NCI-H69 (cell line): ENCODE measurements at places on chromosomes 5 and 9.

GRCh38 chr9:114893221-114894010 is 37.0 kb downstream of the TNFSF8 start:
- peak; percentile 49 for DNase-seq

DNA sequence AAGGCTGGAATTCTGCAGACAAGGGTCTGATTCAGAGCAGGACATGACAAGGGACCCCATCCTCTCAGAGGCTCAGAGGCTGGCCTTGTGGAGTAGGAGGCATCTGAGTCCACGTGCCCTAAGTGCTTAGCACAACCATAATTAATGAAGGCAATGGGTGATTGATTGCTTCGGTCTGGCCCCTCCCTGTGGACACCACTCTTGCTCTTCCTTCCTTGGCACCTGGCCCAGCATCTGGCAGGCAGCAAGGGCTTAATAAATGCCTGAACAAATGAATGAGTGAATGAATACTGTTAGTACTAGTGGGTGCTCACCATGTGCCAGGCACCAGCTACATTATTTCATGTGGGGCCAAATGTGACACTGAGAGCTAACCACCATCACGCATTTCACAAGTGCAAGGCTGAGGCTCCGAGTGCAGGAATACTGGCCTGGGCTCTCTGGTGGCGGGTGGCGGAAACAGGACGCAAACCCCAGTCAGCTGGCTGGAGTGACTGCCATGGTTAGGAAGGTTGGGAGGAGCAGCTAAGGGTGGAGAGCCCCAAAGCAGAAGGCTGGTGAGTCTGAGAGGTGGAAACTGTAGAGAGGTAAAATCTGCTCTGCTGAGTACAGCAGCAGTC is 53.6 kb downstream of the ASS1 start:
- DNase-seq, result peak; percentile 88

GRCh38 chr9:137552022-137552768 is 516 bp downstream of the MRPL41 start:
- peak; percentile 71 for DNase-seq

DNA sequence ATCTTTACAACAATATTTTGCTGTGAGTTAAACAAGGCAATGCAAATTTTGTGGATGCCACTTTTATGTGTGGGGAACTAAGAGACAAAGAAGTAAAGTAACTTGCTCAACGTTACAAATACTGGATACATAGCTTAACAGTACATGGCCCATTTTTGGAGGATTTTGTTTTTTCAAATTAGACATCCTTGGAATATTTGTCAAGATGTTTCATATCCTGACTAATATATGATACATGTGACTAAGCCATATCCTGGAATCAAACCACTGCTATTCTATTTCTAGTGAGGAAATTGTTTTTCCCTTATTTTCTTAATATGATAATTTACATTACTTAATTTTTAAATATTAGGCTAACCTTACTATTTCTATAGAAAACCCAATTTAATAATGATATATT is 529.8 kb downstream of the DMRTA1 start:
- no peak for DNase-seq

GRCh38 chr5:159211729-159212174 is 2.4 kb upstream of the RNF145 start:
- DNase-seq, result peak; percentile 87

GRCh38 chr9:445033-445432 is 230.4 kb downstream of the DOCK8 start:
- DNase-seq, result no peak

DNA sequence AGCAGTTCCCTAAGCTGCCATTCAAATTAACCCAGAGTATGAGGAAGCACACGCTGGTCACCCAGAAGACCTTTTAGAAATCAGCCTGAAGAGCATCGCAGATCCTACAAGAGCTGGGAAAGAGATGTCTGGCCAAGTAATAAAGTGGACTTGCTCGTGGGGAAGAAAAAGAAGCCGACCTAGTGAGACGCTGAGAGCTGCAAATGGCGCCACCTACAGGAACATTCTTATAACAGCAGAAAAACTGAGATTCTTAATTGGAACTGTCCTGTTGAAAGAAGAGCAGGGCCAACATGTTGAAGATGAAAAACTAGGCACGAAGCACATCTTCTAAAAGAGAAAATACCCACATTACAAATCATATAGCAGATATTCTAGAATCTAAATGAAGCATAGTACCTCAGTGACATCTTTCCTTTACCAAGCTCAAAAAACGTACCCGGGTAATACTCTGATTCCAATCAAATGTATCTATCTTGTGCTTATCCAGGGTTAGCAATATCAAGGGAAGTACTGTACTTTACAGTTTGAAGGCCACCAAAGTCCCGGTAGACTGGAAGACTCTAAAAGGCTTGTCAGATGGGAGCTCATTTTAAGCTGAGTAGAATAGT is 3.9 kb upstream of the GNAQ start:
- peak; percentile 90 for DNase-seq

- DNase-seq, result peak; percentile 83
These were observed 170.0 kb downstream of the AUH start for GRCh38 chr9:91191411-91192380.

DNA sequence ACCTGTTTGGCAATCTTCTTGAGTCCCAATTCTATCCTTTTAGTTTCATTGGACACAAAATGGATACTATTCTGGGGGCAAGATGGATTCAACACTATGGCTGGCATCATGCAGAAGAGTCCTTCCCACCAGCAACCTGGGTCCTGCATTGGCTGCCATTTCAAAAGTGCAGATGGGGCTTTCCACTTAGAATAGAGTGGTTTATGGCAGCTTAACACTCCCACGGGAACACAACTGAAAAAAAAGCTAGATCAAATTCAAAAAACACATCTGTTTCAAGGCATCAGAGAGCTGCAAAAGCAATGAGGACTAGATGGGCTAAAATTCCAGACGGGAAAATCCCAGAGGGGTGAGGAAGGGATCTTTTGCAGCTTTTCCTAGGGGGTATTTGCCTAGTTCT is 11.2 kb upstream of the HMHB1 start:
- peak; percentile 78 for DNase-seq

GRCh38 chr5:142225141-142225540 is 99.7 kb downstream of the SPRY4 start:
- DNase-seq, result no peak

GRCh38 chr5:35919191-35919590 is 19.2 kb downstream of the CAPSL start:
- DNase-seq, result no peak

DNA sequence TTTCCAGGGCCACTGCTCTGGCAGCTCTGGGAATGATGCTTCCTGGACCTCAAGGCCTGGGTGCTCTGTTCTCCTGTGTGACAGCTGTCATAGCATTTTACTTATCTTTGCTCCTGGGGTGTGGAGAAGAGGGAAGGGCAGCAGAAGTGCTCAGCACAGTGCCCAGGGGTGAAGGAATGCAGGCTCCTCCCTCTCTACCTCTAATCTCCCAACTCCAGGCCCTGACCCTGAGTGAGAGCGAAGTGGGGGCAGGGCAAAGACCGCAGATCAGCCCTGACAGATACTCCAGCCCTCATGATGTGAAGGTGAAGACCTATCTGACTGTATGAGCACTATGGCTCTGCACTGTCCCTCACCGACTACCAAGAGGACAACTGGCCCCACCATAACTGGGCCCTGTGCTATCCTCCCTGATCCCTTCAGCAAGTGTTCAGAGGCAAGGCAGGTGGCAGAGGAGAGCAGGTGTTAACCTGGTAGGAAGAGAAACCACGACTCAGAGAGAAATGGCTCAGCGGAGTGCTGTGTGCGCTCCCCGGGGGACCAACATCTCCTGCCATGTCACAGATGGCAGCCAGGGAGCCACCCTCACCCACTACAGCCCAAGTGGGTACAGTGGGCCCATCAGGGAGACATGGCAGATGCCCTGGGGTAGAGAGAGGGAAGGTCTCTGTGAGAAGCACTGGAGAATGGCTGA is 16.8 kb downstream of the ACSL6 start:
- DNase-seq, result peak; percentile 52

- no peak for DNase-seq
These were observed 141.7 kb downstream of the MYO10 start for GRCh38 chr5:16794269-16794913.

DNA sequence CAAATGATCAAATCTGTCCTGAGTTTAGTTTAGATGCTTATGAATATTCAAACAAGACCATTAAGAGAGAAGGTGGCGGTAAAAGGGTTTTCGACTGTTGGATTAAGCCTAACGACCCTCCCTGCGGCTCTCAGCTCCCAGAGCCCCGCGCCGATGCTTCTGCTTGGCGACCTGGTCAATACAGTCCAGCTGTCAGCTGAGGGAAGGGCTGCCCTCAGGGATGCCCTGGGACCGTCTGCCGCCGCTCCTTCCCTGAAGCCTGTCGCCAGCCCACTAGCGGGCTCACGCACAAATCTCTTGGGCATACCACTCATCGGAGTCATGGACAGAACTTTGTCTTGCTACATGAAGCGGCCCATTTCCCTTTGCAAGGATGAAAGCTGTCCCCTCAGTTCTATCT is 136.6 kb upstream of the RAPGEF1 start:
- DNase-seq, result peak; percentile 23
